ENCODE measurements at places on chromosomes 2 and 18. TPM values are rescaled to one million over a fixed set of nuclear protein-coding genes. Genes with fewer than 3 reads are reported as not detected.

Gene CEBPZOS
- 48.4 TPM for total RNA-seq

DNA sequence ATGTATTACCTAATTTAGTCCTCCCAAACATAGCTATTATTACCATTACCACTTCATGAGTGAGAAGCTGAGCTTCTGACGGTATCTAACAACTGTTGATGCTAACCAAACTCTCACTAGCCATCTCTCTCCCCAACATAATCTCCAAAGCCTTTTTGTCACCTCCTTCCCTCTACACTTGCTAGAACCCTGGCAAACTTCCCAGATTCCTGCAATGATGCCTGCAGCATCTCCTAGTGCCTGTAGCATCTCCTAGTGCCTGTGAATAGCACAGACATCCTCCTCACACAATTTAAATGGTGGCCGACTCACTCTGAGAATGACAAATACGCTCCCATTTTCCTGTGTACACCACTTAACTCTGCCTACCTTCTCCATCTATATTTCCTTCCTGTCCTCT, 126.7 kb downstream of the STK39 start:
- peak; percentile 38 for DNase-seq

Gene CHRNG
- total RNA-seq, result not detected

Gene MRPL19
- total RNA-seq, result 71.6 TPM

DNA sequence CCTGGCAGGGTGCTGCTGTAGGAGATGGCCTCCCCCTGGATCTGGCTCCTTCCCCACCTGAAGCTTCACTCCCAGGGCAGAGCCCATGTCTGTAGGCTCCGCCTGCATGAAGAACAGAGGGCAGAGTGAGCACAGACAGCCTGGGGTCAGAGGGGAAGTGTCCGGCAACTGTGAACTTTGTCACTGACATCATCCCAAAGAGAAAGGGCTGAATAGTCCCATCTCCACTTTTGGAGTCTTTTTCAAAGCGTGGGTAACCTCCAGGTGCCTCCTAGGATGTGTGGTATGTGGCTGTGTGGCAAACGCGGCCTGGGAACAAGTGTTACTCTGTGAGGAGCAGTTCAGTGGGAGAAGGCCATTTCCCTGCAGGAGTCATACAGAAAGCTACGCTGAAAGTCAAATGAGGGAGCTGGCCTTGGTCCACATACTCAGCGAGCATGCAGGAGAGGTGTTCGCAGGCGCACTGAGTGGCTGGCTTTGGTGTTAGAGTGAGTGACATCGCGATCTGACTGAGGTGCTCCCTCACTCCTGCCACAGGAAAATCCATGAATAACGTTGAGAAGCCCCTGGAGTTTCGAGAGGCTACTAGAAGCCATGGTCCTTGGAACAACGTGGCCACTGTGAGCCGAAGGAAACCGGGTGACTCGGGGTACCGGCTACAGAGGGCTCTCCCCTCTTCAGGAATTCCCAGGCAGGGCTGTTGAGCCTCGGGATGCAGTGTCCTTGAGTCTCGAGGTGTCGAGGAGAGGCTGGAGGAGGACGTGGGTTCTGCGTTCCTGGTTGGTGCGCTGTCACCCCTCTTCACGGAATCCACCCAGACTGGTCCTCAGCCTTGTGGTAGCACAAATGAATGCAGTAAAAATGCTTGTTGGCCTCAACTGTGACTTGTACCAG, 54.7 kb downstream of the CABLES1 start:
- no peak for DNase-seq

- peak; percentile 68 for DNase-seq
Observed at GRCh38 chr2:126220331-126220730, 435.6 kb upstream of the GYPC start.

Gene CMPK2
- total RNA-seq, result 134 TPM

DNA sequence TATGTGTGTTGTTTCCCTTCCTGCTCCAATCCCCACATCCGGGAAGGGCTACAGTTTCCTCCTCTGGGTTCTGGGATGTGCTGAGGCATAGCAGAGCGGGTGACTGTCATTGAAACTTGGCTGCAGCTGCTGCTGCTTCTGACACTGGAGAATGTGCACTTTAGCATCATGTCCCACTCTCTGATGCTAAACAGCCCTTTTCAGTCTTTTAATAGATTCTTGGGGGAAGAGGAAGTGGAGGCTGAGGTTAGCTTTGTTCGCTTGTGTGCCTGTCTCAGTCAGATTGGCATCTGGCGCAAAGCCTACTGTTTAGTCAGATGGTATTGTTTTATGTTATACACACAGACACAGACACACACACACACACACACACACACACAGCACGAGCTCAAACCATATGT, 136.5 kb upstream of the RND3 start:
- peak; percentile 67 for DNase-seq

Gene IAH1
- total RNA-seq, result 62.4 TPM

- DNase-seq, result no peak
Observed at GRCh38 chr18:58267493-58267892, 223.5 kb downstream of the NEDD4L start.

Gene SAG
- total RNA-seq, result not detected

DNA sequence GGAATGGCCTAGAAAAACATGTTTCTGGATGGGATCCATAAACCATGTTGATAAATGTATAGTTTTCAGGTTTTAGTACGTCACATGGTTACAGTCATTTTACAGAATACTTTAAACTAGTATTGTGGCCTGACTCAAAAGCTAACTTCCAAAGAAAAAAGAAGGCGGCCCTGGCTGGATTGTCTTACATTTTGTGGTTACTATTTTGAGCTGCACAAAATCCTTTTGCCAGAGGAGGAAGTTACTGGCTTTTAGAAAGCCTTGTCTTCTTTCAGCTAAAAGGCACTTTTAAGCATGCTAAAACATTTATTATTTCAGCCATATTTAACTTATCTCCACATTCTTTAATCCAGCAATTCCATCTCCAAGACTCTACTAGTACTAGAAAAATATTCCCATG, 227.9 kb downstream of the CDH2 start:
- no peak for DNase-seq

- DNase-seq, result no peak
Observed at GRCh38 chr2:5694306-5694705, 2.1 kb downstream of the SOX11 start.

DNA sequence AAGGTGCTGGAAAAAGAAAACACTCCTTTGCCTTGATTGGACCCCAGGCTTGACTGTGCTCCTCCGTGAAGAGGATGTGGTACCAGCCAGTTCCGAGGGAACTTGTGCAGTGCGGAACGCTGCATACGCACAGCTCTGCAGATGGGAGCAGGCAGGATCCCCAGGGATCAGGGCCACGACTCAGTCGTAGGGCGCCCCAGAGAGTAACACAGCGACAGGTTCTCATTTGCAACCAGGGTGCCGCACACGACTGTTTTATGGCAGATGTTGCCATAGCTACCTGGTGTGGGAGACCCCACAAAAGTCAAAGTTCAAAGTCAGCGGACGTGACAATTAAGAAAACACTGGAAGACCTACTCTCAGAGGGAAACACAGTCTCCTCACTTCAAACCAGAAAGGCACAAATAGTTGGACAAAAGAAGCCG, 779 bp downstream of the MALL start:
- DNase-seq, result peak; percentile 25

GRCh38 chr18:2932247-2933181, 80.4 kb downstream of the LPIN2 start:
- DNase-seq, result peak; percentile 66

- no peak for DNase-seq
Observed at GRCh38 chr2:74572178-74572925, 17.8 kb downstream of the DOK1 start.
